HEK293T (cell line): ENCODE measurements at places on chromosomes 1 and 21.

- DNase-seq = no peak
Observed at GRCh38 chr1:185312361-185313138, 4.5 kb downstream of the IVNS1ABP start.

GRCh38 chr1:8465013-8465412, 147.1 kb downstream of the SLC45A1 start:
- no peak for DNase-seq

DNA sequence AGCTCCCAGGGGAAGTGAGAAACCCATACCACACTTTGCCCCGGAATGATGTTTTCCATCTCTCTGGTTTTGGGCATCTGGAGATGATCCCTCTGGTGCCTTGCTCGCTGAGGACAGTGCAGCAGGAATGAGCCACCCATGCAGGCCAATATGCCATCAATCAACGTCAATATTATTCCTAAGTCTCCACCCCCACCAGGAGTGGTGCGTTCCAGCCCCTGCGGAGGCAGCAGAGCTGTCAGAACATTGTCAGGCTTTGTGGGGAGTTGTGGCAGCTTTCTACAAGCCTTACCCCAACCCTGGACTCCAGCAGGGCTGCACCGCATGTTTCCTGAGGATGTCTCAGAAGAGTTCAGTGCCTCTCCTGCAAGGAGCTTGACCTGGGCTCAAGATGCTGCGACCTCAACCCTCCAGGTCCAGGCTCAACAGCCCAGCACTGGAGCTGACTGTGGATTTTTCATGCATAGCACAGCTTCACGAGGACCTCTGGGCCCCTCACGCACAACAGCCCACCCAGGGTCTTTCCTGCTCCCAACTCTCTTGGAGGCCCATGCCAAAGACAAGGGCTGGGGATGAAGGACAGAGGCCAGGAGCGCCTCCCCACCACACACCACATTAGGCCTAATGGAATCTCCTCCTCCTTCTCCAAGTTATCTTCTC, 67.5 kb downstream of the PSMG1 start:
- DNase-seq = no peak

DNA sequence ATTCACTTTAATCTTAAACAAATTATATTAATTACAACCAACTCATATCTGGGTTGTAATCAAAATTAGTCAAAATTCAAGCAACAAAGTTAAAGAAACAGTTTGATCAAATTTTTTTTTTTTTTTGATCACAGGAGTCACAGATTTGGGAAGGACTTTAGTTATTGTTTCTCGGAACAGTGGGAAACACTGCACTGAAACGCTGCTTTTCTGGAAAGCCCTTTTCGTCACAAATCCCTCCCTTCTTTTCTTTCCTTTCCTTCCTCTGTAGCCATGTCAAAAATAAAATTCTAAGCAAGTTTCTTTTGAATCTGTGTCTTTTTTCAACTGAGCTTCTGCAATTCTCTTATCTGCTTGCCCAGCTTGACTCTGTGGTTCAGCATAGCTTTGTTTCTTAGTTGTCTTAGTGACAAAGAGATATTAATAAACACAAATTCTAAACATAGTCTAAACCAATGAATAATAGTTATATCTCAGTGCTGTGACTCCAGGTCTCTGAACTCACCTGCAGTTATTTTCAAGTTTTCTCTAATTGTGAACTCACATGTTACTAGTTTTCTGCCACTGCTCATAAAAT, 53.8 kb downstream of the PTGS2 start:
- DNase-seq = no peak

DNA sequence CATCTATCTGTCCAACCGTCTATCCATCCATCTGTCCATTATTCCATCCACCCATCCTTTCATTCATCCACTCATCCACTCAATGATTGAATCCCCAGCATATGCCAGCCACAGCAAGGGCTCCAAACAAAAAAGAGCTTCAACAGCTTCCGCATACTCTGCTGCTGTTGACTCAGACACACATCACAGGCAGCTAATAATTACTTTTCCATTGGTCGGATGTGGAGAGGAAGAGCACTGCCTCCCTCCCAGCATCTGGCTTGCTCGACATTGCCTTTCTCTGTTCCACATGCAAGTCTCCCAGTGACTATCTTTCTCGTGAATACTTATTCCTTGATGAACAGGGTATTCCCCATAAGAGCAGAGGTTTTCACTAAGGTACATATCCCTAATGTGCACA, 176.5 kb downstream of the HIVEP3 start:
- no peak for DNase-seq
